ENCODE measurements at places on chromosomes 4 and X.
A peak's percentile ranks its signal among the peaks of the same experiment; 100 is the strongest.

DNA sequence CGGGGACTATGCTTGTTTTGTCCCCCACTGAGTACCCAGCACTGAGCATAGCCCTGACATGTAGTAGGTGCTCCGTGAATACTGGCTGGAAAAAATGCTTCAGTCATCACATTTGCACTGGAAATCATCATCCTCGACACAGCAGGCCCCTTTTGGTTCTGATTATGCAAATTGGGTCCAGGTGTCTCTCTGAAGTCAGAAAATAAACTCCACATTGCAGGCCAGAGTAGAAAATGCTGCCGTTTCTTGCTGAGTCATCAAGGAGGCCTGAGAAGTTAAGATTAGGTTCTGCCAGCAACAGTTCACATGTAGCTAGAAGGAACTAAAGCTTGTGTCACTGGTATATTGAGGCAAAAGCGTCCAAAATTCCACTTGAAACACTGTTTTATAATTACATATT, 15.0 kb upstream of the STK32B start:
- peak; percentile 47 for DNase-seq

DNA sequence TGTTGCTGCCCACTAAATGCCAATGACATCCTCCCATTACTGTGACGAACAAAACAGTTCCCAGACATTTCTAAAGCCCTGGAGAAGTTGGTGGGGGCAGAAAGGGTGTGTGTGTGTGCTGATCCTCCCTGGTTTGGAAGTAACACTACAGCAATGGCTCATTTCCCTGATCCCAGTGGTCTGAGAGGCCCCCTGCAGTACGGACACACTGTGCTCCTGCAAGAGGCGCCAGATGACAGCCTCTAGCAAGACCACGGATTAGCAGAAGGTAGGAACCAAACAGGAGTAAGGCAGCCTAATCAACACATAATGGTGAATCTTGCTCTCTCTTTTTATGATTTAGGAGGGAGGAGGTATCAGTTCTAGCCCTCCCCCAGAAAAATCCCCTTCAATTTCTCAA, 49.6 kb downstream of the CHRDL1 start:
- no peak for DNase-seq

- DNase-seq: no peak
Measured at GRCh38 chr4:94525993-94526728, 74.4 kb downstream of the PDLIM5 start.

DNA sequence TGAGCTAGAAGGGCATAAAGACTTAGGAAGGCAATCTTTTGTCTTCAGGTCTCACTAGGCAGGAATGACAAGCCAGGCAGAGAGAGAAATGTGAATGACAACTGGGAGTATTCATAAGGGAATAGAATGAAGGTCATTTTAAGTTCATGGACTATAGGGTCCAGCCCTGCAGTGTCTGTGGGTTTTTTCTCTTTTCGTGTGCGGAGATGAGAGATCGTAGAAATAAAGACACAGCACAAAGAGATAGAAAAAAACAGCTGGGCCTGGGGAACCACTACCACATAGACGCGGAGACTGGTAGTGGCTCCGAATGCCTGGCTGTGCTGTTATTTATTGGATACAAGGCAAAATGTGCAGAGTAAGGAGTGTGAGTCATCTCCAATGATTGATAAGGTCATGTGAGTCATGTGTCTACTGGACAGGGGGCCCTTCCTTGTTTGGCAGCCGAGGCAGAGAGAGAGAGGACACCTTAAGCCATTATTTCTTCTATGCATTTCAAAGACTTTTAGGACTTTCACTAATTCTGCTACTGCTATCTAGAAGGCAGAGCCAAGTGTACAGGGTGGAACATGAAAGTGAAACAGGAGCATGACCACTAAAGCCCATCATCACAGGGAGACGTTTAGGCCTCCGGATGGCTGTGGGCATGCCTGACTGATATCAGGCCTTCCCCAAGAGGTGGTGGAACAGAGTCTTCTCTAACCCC, 921.8 kb upstream of the PCDH10 start:
- peak; percentile 28 for DNase-seq
